Inflammatory macrophage (primary cell): ENCODE measurements at places on chromosomes 1 and 21.

GRCh38 chr1:66637146-66637545, 103.2 kb downstream of the SGIP1 start:
- DNase-seq, result no peak

DNA sequence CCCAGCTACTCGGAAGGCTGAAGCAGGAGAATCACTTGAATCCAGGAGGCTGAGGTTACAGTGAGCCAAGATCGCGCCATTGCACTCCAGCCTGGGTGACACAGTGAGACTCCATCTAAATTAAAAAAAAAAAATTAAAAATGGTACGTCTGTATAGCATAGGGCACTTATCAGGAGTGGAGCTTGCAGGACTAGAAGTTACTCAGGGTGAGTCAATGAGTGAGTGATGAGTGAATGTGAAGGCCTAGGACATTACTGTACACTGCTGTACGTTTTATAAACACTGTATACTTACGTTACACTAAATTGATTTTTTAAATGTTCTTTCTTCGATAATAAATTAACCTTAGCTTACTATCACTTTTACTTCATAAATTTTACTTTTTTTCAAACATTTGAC, 183.6 kb downstream of the NR5A2 start:
- DNase-seq, result no peak

DNA sequence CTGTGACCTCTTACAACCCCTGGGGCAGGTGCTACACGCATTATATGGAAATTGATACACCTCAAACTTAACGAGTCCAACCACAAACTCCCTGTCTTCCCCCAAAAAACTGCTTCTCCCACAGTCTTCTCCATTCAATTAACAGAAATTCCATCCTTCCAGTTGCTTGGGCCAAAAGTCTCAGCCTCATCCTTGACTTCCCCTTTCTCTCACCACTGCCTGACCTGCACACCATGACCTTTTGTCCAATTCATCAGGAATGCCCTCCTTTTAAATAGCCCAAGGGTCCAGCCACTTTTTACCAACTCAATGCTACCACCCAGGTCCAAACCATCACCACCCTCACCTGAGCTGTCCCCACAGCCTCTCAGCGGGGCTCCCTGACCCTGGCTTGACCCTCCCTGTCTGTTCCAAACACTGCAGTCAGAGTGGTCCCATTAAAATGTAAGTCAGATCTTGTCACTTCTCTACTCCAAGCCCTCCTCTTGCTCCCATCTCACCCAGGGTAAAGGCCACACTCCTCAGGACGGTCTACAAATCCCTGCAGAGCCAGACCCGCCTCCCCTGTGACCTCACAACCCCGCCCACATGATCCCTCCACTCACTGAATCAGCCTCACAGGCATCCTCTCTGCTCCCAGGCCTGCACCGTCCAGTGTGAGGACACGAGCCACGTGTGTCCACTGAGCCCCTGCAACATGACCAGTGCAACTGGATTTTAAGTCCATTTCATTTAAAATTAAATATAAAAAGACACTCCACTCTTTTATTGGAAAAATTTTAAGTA, 18.5 kb downstream of the KCNN3 start:
- DNase-seq, result no peak

DNA sequence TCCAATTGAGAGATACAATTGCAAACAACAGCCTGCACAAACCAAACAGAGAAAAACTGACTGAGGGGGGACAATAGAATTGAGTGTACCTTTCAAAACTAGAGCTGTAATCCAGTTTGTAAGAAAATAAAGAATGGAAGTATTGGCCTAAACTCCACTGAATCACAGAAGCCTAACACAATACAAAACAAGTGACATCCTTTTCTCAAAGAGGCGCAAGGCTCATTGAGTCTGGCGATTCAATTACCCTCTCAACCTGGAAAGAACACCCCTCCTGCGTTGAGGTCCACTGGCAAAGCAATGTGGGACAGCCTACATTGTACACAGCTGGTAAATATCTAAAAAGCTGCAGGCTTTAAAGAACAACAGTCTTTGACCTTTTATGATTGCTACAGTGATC, 182.6 kb downstream of the DPYD start:
- no peak for DNase-seq

DNA sequence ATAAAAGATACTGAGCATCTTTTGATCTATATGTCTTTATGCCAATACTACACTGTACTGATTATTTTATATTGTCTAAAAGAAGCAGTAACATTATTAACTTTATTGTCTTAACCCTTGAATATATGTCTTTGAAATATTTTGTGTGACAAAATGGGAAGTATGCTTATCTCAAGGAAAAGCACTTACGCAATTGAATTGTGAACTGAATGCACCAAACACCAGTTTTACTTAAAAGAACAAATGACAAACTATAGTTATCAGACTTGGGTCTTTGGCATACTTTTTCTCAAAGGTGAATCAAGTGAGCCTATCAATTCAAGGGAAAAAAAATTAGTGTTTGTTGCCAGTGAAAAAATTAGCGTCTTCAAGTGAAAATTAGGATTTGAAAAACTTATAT, 9.2 kb upstream of the SLC6A9 start:
- no peak for DNase-seq

- peak; percentile 94 for DNase-seq
Observed at GRCh38 chr1:182084487-182085316, 23.2 kb upstream of the ZNF648 start.

- DNase-seq, result no peak
Observed at GRCh38 chr1:47235806-47236205, 3.8 kb upstream of the TAL1 start.

DNA sequence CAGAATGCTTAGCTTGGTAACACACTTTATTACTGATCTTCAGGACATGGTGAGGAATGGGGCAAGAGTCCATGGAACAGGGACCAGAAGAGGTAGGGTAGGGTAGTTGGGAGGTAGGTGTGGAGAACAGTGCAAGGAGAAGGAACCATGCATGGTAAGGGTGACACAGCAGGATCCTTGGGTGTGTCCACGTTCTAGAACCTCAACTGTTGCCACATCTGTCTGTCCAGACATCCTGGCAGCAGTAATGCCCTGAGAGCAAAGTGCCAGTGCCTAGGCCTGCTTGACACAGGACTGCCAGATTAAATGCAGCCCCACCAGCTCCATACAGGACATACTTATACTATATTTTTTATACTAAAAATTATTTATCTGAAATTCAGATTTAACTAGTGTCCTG, 13.9 kb downstream of the DMAP1 start:
- peak; percentile 65 for DNase-seq
